ENCODE measurements at places on chromosomes 4 and X.

DNA sequence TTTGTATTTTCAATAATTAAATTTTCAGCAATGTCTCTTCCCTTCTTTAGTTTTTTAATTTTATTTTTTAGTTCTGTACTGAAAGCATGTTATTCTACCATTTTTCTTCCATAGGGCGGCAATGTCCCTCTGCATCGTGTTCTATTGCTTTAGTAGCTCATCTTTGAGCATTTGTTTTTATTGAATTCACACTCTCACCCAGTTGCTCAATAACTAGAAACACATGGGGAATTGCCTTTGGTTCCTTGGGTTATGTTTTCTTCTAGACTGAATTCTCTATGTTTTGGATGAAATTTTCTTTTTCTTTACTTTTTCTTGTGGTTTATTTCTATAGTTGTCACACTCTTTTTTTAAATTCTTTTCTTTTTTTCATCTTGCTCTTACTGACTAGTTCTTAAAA, 233.8 kb upstream of the LDB2 start:
- H3K4me1 ChIP-seq = no peaks in the 10 kb centered on the region
- no peaks in the 10 kb centered on the region for H3K36me3 ChIP-seq
- DNase-seq = no peak

GRCh38 chrX:51837451-51837850, 56.0 kb upstream of the MAGED1 start:
- no peak for DNase-seq
- H3K27ac ChIP-seq = no peak overlapping the region
- H3K4me3 ChIP-seq = no peak overlapping the region

DNA sequence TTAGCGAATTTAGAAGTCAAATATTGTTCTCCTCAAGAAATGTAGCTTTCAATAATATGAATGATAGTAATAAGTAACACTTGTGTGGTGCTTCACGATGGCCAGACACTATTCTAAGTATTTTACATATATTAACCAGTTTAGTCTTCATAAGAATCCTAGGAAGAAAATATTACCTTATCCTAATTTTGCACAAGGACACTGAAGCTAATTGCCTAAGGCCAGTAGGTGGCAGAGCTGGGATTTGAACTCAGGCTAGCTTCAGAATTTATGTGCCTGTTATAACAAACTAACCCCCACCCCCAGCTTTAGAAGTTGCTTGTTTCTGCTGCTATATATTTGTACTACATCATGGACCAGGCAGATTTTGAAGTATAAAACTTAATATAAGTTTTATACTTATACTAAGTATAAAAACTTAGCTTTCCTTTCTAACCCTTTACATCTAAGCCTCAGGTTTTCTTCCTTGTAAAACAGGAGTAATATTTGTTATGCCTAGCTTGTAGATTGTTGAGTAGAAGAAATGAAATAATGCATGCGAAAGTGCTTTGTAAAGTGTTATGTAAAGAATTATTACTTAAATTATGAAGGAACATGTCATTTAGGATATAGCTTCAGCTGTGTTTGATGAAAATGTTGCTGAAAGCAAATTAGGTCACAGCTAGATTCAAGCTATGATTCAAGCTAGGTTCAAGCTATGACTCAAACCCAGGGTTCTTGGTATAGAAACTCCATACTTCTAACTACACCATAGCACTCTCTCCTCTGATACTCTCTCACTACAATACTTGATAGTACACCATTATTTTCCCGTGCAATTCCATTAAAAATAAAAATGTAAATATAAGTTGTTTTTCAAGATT, 4.2 kb upstream of the CDS1 start:
- H3K4me1 ChIP-seq = peaks cover 13% of the 10 kb centered on the region
- DNase-seq = no peak
- H3K27ac ChIP-seq = no peak overlapping the region
- no peaks in the 10 kb centered on the region for H3K36me3 ChIP-seq
- H3K27me3 ChIP-seq = no peaks in the 10 kb centered on the region

GRCh38 chr4:139171876-139172691, 4.9 kb downstream of the ELF2 start:
- peaks cover 33% of the 10 kb centered on the region for H3K4me1 ChIP-seq
- no peak overlapping the region for H3K27ac ChIP-seq
- DNase-seq = no peak

DNA sequence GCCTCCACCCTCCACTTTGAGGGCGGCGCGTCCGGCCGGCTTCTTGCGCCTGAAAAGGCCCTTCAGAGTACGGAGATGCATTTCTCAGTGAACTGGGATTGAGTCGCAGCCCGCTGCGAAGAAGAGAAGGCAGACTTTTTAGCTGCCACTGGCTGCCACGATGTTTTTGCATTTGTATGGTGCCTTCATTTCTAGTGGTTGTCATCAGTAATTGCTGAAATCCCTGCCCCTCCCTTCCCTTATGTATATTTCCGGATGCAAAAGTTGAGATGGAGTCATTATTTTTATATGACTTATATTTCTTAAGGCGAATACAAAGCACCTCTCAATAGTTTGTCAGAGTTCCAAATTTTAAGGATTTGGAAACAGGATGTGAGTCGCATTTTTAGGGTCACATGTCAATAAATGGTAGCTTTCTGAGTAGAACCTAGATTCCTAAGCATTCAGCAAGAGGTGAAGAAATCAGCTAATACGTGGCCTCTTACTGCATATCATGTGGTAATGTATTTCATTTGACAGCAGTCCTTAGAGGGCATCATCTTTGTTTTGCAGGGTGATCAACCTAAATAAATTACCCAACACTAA, 658 bp downstream of the ATP6AP2 start:
- peak overlapping the region; percentile 83 for H3K4me3 ChIP-seq
- no peaks in the 10 kb centered on the region for H3K27me3 ChIP-seq

- H3K36me3 ChIP-seq = no peaks in the 10 kb centered on the region
- H3K27me3 ChIP-seq = no peaks in the 10 kb centered on the region
- H3K4me1 ChIP-seq = peaks cover 9% of the 10 kb centered on the region
- no peak overlapping the region for H3K27ac ChIP-seq
These were observed 7.4 kb downstream of the CORIN start for GRCh38 chr4:47830265-47831025.

GRCh38 chrX:138945219-138945618, 233.7 kb upstream of the FGF13 start:
- no peaks in the 10 kb centered on the region for H3K27me3 ChIP-seq
- no peaks in the 10 kb centered on the region for H3K4me1 ChIP-seq
- no peak overlapping the region for H3K27ac ChIP-seq
- no peak for DNase-seq
